ENCODE measurements at places on chromosomes 5 and 9. TPM values are rescaled to one million over a fixed set of nuclear protein-coding genes. Genes with fewer than 3 reads are reported as not detected.
A peak's percentile ranks its signal among the peaks of the same experiment; 100 is the strongest.

DNA sequence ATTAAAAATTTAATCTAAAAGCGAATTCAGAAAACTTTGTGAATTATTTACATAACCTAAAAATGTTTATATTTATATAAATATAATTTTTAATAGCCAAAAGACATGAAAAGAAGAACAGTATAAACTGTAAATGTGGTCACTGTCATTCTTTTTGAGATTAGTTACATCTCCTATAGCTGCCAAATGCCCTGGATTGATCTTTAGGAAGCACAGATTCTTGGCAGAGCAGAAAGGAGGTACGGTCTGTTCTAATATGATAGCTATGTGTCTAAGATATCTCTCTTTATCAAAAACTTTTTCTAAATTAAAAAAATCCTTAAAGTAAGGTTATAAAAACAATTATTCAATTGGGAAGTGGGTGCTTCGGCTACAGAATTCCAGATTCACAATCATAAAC, 151.0 kb downstream of the LPAR1 start:
- no peaks in the 10 kb centered on the region for H3K36me3 ChIP-seq
- H3K27me3 ChIP-seq = no peaks in the 10 kb centered on the region
- no peak overlapping the region for H3K4me3 ChIP-seq
- no peak overlapping the region for H3K27ac ChIP-seq

DNA sequence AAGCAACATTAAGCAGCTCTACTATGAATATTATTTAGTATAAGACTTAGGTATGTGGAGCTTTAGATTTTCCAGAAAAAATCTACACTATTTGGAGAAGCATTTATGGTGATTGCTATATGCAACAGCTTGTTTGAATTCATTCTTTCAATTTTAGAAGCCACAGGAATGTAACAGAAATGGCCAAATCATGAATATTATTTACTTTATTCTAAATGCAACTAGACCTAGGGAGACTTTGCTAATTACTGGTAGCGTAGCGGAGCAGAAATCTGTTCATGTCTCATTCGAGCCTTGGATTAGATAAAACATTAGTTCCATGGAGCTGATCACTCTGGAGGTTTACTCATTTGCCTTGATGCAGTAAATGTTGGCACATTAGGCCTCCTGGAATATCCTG, 290.2 kb downstream of the ZNF608 start:
- DNase-seq = no peak
- no peaks in the 10 kb centered on the region for H3K27me3 ChIP-seq
- H3K27ac ChIP-seq = no peak overlapping the region
- no peaks in the 10 kb centered on the region for H3K36me3 ChIP-seq

OCLN gene
- 0.21 TPM for total RNA-seq

DNA sequence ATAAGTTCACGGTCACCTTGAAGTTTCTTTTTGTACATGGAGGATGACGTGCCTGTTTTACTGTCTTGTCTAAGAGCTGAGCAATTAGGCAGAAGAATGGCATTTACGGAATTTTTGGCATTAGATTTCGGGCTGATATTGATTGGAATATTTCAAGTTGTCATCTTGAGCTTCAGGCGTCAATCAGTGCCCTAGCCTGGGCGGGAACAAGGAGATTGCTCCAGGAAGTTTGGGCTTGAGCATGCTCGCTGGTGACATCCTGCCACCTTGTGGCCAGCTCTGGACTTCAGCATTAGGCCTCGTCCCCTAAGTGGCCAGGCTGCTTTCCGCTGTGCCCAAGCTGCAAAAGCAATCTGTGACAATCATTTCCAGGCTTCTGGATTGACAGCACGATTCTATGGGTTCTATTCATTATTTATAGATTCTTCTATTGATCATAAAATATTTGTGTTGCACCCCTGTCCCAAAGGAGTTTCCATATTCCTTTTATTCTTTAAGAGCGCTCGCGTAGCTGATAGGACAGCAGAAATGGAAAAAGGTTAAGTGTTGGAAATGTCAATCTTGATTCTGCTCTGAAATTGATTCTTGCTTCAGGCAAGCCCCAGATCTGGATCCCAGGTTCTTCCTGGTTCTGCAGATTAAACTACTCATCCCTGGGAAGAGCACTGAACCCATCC, 79.3 kb downstream of the SLC28A3 start:
- peaks cover 7% of the 10 kb centered on the region for H3K4me1 ChIP-seq
- no peak overlapping the region for H3K27ac ChIP-seq
- H3K27me3 ChIP-seq = peaks cover 9% of the 10 kb centered on the region

OR1Q1 gene
- not detected for total RNA-seq

C1QTNF2 gene
- total RNA-seq = not detected

DNA sequence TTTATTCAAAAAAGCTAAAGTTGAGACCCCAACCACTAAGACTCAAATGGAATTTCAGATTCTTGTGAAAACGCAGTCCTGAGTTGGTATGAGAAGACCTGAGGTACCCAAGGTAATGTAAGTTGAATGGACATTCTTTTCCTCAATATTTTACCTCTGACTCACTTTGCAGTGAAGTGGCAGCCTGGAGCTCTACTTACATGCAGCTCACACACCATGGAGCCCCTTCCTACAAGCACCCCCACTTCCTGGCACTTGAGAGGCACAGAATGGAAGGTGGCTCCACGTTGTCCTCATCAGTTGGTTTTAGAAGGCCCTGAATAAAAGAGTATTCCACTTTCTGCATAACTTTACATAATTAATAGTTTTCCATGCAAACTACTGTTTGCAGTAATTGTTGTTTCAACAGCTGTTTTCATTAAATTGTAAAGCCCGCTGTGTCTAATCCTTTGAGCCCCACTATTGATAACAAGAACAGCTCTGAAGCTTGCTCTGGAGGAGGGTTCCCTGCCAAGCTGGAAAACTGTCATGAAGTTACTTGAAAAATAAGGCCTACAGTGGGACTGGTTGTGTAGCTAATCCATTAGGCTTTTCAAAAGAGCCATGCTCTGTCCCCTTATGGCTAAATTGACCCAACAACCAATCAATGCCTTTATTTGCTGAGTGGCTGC, 102.2 kb upstream of the SPATA31D4 start:
- H3K4me3 ChIP-seq = no peak overlapping the region
- H3K27me3 ChIP-seq = no peaks in the 10 kb centered on the region
- no peak for DNase-seq
- H3K27ac ChIP-seq = no peak overlapping the region
- no peaks in the 10 kb centered on the region for H3K36me3 ChIP-seq

SLC27A6 gene
- not detected for total RNA-seq

DNA sequence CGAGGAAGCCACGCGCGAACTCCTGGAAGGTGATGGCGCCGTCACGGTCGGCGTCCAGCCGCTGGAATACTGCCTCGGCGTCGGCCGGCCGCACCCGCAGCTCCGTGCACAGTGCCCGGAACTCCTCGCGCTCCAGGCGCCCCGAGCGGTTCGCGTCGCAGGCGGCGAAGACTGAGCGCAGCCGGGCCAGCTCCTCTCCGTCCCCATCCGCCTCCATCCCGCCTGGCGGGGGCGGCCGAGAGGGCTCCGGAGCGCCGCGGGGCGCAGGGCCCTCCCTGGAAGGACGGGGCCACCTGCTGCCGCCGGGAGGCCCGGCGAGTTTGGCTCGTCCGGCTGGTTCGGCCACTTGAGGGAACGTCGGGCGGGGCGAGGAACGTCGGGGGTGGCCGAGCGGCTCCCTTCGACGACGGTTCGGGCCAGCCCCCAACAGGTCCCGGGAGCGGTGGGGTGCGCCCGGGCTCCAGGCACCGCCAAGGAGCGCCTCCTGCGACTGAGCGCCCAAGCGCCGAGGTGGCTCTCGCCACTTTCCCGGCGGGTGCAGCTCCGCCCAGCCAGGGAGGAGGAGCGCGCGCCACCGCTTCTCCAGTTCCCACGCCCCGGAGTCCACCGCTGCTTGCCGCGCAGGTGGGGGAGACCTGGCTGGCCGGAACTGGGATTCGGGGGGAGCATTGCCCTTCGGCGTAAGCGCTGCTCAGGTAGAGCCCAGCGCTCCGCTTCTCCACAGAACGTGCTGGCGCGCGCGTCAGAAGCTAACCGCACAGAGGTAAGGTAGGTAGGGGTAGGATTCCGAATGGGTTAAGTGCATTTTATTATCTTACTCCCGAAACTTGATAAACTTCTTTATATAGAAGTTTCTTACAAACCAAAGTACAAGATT, at the start of gene RASEF:
RASEF (minus strand) TSS at position 492 of the 877 bp plus-strand sequence; CDS start at position 217, 275 bp downstream.
- H3K36me3 ChIP-seq = no peaks in the 10 kb centered on the region
- no peak within 1 kb of the TSS for H3K4me3 ChIP-seq
- no peak for DNase-seq
- no peak within 1 kb of the TSS for H3K27ac ChIP-seq

LCN15 gene
- total RNA-seq = not detected

- peaks cover 18% of the 10 kb centered on the region for H3K4me1 ChIP-seq
- H3K36me3 ChIP-seq = peaks cover 2% of the 10 kb centered on the region
- peaks cover 60% of the 10 kb centered on the region for H3K27me3 ChIP-seq
Observed at GRCh38 chr9:98807814-98808195, 335 bp downstream of the GALNT12 start.

DNA sequence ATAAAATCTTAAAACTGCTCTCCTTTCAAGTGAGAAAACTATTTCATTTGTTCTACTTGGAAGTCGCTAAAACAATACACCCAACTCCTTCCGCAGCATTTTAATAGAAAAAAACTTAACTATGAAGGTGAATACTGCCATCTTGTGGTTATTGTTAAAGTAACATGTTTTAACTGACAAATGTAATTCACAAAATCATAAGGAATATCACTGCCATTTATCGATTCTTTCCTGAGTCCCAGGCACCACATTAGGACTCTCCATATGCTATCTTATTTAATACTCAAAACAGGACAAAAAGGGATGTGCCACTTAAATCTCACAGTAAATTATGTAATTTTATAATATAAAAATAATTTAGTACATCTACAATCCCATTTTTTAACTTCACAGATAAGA, 130.5 kb upstream of the ITGA1 start:
- peaks cover 29% of the 10 kb centered on the region for H3K27me3 ChIP-seq
- no peak for DNase-seq
- no peaks in the 10 kb centered on the region for H3K36me3 ChIP-seq
- no peaks in the 10 kb centered on the region for H3K4me1 ChIP-seq

DNA sequence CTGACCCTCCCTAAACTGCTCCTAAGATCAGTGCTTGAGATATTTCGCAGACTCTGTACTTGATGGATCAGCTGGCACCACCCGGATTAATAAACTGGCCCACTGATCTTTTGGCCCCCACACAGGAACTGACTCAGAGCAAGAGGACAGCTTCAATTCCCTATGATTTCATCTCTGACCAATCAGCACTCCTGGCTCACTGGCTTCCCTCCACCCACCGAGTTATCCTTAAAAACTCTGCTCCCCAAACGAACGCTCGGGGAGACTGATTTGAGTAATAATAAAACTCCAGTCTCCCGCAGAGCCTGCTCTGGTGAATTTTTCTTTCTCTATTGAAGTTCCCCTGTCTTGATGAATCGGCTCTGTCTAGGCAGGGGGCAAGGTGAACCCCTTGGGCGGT, 36.5 kb upstream of the CD180 start:
- no peak for DNase-seq
- peaks cover 1% of the 10 kb centered on the region for H3K4me1 ChIP-seq
- H3K27me3 ChIP-seq = peaks cover 21% of the 10 kb centered on the region
- no peak overlapping the region for H3K4me3 ChIP-seq

GRCh38 chr9:126980231-126980630, 65.6 kb downstream of the RALGPS1 start:
- peaks cover 66% of the 10 kb centered on the region for H3K27me3 ChIP-seq
- DNase-seq = no peak

- no peak overlapping the region for H3K4me3 ChIP-seq
- peaks cover 13% of the 10 kb centered on the region for H3K4me1 ChIP-seq
- H3K36me3 ChIP-seq = peaks cover 3% of the 10 kb centered on the region
Observed at GRCh38 chr9:112194969-112195431, 19.9 kb upstream of the SUSD1 start.

DNA sequence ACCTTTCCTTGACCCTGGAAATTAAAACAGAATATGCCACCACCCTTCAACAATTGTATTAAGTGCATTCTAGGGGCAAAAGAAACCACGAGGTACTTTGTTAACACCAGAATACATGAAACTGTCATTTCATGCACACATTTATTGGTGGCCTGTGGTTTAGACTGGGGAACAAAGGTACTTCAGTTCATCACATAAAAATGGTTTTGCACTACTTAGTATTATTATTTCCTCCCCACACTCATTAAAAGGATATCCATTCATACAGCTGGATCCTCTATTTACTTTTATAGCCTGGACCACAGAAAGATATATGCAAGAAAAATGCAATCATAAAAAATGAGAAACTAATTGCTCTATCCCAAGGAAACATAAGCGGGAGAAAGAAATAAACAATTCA, 230.9 kb downstream of the EFNA5 start:
- H3K4me3 ChIP-seq = no peak overlapping the region
- H3K36me3 ChIP-seq = no peaks in the 10 kb centered on the region
- H3K4me1 ChIP-seq = no peaks in the 10 kb centered on the region
- H3K27me3 ChIP-seq = peaks cover 7% of the 10 kb centered on the region

- no peaks in the 10 kb centered on the region for H3K36me3 ChIP-seq
- H3K4me3 ChIP-seq = no peak overlapping the region
- peaks cover 5% of the 10 kb centered on the region for H3K4me1 ChIP-seq
- H3K27ac ChIP-seq = no peak overlapping the region
Observed at GRCh38 chr5:87210076-87210475, 57.6 kb upstream of the RASA1 start.

DNA sequence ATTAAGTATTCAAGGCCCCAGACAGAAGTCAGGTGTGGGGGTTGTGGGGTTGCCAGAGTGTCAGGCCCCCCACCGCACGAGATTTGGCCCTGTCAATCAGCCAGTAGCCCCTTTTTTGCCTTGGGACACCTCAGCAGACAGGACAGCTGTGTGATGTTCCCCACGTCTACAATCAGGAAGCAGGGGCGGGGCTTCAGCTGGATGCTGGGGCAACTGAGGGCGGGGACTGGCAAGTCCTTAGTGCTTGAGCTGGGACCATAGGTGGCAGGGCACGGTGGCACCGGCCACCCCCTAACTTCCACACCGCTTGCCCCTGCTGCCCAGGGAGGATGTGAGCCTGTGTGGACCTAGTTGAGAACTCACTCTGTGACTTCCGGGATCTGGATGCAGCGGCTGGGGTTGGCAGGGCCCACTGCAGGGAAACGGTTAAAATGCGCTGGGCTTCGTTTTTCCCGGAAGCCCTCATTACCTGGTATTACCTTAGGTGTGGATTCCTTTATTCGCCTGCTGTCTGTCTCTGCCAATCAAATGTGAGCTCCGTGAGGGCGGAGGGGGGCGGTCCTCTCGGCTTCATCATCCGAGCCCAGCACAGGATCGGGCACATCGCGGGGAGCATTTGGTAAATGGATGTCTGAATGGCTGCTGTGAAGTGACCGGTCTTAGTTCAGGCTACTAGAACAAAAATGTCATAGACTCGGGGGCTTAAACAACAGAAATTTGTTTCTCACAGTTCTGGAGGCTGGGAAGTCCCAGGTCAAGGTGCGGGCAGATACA, 7.5 kb upstream of the GTF3C5 start:
- H3K27ac ChIP-seq = peak overlapping the region; percentile 35
- H3K36me3 ChIP-seq = no peaks in the 10 kb centered on the region
- peaks cover 18% of the 10 kb centered on the region for H3K4me1 ChIP-seq
- H3K27me3 ChIP-seq = peaks cover 1% of the 10 kb centered on the region
- H3K4me3 ChIP-seq = peak overlapping the region; percentile 33
- DNase-seq = peak; percentile 56

WNT8A gene
- total RNA-seq = not detected

- no peak for DNase-seq
- H3K4me3 ChIP-seq = peak overlapping the region; percentile 42
- peaks cover 4% of the 10 kb centered on the region for H3K4me1 ChIP-seq
- no peak overlapping the region for H3K27ac ChIP-seq
- no peaks in the 10 kb centered on the region for H3K36me3 ChIP-seq
- H3K27me3 ChIP-seq = peaks cover 19% of the 10 kb centered on the region
Observed at GRCh38 chr9:101705135-101705661, 33.2 kb downstream of the GRIN3A start.

Measured in activated T-helper 2 cell treated with anti-CD3 and anti-CD28 coated beads, Interferon-gamma antibody, Interleukin-2, Interleukin-4, amounts not matched to agents 10 μg/mL and 5 μg/mL and 100 μg/mL, durations not matched to agents 14 hours and 24 hours and 36 hours (primary cell).